Osteocyte (in vitro differentiated cells): ENCODE measurements at places on chromosomes 3 and 15.

DNA sequence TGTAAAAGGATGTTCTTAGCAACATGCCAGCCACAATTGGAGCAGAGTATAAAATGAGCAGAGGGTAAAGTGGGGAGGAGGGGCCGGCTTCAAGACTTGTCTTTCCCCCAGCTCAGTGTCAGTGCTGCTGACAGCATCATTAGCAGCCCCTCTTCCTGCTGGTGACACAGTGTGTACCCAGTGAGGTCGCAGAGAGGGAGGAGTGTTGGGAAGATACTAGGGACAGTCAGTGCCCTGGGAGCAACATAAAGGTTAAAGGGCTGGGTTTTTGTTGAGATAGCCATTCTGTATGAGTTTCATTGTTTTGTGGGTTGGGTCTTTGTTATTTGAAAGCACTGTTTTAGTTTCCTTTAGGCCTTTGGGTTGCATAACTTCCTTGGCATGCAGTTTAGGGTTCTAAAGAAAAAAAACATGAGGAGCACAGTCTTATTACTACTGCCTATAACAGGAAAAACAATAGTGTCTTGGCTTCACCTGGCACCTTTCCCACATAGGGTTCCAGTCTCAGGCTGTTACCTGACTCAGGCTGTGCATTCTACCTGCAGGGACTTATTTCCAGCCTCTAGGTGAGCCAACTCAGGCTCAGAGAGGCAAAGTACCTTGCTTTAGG, 94.1 kb upstream of the SKOR1 start:
- DNase-seq = no peak

DNA sequence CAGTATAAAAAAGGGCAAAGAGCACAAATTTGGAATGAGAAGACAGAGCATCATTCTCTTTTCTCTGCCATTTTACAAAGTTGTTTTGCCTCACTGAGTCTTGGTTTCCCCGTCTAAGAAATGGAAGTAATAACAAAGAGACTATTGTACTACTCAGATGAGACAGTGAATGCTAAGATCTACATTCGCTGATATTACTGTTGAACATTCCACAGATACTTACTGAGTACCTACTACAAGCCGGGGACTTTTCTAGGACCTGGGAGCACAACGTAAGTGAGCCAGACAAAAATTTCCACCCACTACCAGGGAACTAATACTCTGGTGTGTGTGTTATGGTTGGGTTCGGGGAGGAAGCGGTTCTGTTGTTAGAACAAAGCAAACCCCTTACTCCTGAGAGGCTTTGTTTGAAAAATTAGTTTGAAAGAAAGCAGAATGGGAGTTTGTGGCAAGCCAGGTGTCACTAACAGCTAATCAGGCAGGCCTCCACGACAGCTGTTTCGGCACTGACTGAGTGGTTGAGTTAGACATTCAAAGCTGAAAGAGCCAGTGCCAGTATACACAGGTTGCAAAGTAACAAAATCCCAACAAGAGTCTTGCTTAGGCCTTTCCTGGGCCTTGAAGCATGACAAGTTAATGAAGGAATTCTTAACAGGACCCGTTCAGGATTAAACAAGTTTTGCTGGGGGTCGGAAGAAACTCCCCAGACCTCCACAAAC, 458.3 kb downstream of the EDEM1 start:
- DNase-seq = no peak

DNA sequence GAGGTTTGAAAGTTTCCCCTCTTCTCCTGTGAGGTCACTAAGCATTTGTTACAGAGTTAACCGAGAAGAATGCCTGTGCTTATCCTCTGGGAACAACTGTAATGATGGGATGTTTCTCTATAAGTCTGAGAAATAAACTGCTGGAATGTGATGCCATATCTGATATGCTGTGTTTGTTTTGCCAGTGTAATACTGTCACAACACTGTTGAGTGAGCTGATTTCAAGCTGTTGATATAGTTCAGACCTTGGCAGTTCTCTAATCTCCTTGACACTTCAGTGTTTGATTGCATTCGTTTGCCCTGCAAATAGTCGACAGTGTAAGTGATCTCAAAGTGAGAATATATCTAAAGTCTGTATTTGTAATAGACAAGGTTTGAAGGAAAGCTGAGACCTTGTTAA, 73.3 kb downstream of the PTPRG start:
- DNase-seq = no peak

DNA sequence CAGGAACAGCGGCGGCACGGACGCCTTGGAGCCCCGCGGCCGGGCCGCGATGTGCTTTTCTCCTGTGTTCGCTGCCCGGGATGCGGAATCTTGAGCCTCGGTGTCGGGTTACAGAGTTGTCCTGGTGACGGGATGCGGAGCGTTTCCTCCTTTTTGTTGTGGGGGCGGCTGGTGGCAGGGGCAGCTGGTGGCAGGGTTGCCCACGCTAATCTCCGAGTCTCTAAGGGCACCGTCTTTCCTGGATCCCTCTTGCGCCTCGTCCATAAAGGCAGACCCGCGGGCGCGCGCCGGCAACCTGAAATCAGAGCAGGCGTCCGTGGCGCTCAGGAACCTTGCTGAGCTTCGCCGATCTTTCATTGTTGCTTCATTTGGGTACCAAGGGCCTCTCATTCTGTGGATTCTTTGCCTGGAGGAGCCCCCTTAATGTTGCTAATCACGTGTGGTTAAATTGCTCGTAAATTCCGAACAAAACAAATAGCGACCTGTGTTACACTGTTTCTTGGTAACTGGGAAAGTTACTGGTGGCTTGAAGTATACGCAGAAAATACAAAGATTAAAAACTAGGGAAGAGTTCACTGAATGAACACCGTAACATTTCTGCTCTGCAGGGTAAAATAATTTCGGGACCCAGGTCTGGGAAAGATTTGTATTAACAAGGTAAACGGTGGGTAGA, 844 bp upstream of the PFN2 start:
- DNase-seq = peak; percentile 87

DNA sequence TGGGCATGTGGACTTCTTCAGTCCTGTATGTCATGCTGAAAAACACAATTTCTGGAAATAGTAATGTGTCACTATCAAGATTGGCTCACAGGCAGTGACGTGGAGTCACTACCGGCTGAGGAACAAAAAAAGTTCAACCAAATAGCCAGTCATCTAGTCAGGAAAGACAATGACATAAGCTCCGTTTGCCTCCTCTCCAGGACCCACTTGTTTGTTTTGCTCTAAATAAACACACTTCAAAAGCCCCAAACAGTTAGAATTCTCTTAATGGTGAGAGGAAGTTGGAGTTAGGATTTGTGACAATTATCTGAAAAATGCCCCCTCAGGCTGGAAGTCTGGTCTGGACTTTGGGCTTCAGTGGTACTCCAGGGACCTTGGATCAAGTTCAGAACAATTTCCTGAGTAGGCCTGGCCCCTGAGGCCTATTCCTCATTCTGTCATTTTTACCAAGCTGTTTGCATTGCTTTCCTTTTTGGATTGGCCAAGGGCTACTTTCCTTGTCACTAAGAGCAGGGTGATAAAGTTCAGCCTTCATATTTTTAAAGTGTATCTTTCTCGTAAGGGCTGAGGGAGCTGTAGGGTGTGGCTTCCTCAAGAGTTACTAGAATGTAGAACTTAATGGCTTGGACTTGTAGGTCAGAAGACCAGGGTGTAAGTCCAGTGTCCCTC, 98.9 kb downstream of the EOMES start:
- no peak for DNase-seq

GRCh38 chr3:71285086-71285485, 298.4 kb downstream of the FOXP1 start:
- DNase-seq = no peak

DNA sequence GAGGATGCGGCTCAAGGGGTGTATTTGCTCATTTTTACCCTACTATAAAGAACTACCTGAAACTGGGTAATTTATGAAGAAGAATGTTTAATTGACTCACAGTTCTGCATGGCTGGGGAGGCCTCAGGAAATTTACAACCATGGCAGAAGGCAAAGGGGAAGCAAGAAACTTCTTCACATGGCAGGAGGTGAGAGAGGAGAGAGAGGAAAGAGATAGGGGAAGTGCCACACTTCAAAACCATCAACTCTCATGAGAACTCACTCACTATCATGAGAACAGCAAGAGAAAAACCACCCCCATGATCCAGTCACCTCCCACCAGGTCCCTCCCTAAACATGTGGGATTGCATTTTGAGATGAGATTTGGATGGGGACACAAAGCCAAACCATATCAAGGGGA, 192.7 kb downstream of the DIPK2A start:
- DNase-seq = no peak

DNA sequence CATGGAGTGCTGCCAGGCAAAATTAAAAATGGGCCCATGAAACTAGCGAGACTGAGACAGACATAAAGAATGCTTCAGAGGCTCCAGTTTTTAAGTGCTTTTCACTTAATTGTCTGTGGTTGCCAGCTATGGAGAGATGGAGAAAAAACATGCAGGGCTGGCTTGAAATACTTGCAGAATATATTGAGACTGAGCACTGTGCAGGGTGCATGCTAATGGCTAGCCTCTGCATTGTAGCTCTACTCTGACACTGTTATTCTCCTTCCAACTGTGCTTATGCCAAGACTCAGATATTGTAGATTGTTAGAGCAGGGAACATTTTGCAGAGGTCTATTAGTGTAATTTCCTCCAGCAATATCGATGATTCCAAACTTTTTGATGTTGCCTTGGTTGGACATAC, 735.0 kb downstream of the PDCD6IP start:
- DNase-seq = no peak

- no peak for DNase-seq
Observed at GRCh38 chr3:130088061-130088460, 6.4 kb downstream of the ALG1L2 start.
